ENCODE measurements at places on chromosomes 7 and 10. TPM values are rescaled to one million over a fixed set of nuclear protein-coding genes. Genes with fewer than 3 reads are reported as not detected.

CALU gene
- total RNA-seq = 172 TPM

SPRN gene
- not detected for total RNA-seq

MBLAC1 gene
- 0.89 TPM for total RNA-seq

TMEM229A gene
- total RNA-seq = not detected

PIK3CG gene
- not detected for total RNA-seq

NPC1L1 gene
- total RNA-seq = 0.09 TPM

ZSCAN25 gene
- 9.4 TPM for total RNA-seq

CCDC146 gene
- total RNA-seq = 0.27 TPM

BUD31 gene
- total RNA-seq = 211 TPM

FXYD4 gene
- 0.50 TPM for total RNA-seq

PTN gene
- total RNA-seq = not detected

INMT gene
- total RNA-seq = not detected

PON1 gene
- total RNA-seq = not detected

SPDYE2 gene
- not detected for total RNA-seq

UCN3 gene
- not detected for total RNA-seq

AKR1C4 gene
- not detected for total RNA-seq

FRMD4A gene
- total RNA-seq = 4.2 TPM

ITIH5 gene
- not detected for total RNA-seq

LRIT1 gene
- total RNA-seq = not detected

EIF4EBP2 gene
- 24.4 TPM for total RNA-seq

UTF1 gene
- total RNA-seq = not detected

COL1A2 gene
- not detected for total RNA-seq

SORCS1 gene
- total RNA-seq = 0.20 TPM

VGF gene
- total RNA-seq = 15.4 TPM

FKBP9 gene
- 146 TPM for total RNA-seq

ZC3HAV1L gene
- 11.4 TPM for total RNA-seq

Data from NCI-H460 (cell line).